A549 (cell line): ENCODE measurements at places on chromosomes 2 and 18. TPM values are rescaled to one million over a fixed set of nuclear protein-coding genes. Genes with fewer than 3 reads are reported as not detected.

The LYPD6 gene
- 0.04 to 0.08 TPM (median 0.07 TPM) in 3 replicates for polyA plus RNA-seq

DNA sequence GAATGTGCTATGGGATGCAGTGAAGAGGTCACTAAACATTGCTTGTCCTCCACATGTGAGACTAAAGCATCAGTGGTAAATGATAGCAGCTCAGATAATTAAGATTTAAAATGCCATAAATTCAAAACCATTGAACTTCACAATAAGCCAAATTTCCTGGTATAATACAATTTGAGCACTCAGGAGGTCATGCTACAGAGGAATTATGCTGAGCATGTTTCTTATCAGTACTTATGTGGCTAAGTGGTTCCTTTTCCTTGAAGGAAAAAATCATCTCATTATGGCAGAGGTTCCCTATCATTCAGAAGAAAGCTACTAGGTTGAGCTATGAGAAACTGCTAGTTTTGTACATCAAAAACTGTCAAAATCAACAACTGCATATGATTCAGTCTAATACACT is 156.6 kb downstream of the AGPS start:
- no peak for DNase-seq

GRCh38 chr2:40374543-40375240 is 77.2 kb downstream of the SLC8A1 start:
- no peak for DNase-seq

GRCh38 chr2:162636206-162636728 is 202.3 kb downstream of the KCNH7 start:
- no peak for DNase-seq

DNA sequence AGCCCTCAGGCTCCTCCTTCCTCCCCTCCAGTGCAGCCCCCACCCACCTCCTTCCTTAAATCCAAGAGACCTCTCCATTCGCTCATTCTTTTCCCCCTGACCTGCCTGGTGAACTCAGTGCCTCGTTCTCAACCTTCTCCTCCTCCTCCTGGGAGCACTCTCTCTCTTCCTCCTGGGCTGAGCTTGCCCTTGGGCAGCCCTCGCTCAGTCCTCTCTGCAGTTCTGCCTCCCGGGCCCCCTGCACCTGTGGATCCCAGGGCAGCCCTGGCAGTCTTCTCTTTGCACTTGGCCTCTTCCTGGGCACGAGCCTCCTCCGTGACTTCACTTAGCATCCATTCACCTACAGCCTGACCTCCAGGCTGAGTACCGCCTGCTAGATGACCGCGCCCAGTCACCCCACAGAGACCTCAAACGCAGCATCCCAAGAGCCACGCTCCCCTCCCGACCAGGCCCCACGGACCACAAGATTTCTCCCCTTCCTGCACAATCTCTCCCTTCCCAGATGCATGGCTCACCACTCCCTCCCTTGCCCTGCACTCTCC is 58.9 kb upstream of the ID2 start:
- no peak for DNase-seq
